Activated effector memory CD4-positive, alpha-beta T cell treated with Interleukin-2 at 50 U/mL for 16 hours (primary cell): ENCODE measurements at places on chromosomes 12 and 14.
A peak's percentile ranks its signal among the peaks of the same experiment; 100 is the strongest.

DNA sequence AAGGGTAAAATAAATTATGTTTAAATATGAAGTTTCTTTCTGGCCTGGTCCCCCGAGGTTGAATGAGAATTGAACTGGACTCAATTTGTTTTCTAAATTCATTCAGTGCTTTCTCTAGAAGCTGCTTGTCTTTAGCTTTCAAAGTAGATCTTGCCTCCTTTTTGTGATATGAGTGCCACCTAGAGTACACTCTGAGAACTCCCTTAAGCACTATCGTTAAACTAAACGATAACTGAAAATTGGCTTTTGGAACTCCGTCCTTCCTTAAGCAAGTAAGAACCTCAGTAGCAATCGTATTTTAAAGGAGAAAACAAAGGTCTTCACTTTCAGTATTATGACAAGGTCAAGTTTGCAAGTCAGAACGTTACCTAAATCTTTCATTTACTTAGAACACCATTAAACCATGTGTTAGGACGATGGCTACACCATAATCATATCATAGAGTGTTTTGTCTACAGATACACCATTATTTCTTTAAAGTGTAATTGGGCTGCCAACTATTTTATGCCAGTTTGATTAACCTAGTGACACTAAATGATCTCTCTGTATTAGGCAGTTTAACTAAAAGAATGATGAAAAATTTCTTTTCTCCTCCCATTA lies 364.8 kb downstream of the SNAPC1 start:
- no peak for DNase-seq

DNA sequence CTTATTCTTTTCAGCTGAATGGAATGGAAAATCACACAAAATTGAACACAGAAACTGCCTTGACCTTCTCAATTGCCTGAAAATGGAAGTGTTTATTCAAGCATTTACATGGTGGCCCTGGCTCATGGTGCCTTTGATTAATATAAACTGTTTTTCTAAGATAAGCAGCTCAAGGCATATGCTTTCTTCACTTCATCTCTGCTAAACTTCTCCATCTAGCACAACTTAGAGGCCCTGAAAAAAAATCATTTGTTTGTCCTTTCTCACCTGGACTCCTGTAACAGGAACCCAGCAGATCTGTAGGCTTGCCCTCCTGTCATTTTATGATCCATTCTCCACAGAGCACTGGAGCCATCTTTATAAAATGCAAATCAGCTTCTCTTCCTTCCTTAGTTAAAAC lies 117.5 kb upstream of the KRR1 start:
- DNase-seq = no peak

- DNase-seq = no peak
Observed at GRCh38 chr12:15778126-15778525, 11.1 kb downstream of the EPS8 start.

DNA sequence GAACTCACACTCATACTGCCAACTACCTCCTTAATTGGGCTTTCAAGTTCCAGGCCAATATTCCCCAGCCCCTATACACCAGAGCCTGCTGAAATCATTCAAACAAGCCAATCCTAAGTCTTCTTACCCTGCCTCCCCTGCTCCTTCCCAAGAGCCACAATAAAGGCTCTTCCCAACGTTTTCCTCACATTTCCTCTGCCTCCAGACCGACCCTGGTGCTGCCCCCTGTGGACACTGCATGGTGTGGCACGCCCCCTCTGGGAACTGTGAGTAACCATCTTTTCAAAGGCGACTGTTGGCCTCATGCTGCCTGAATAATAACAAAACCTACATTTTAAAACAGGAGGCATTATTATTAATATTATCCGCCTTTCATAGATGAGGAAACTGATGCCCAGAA lies 111.6 kb upstream of the NOS1 start:
- no peak for DNase-seq

DNA sequence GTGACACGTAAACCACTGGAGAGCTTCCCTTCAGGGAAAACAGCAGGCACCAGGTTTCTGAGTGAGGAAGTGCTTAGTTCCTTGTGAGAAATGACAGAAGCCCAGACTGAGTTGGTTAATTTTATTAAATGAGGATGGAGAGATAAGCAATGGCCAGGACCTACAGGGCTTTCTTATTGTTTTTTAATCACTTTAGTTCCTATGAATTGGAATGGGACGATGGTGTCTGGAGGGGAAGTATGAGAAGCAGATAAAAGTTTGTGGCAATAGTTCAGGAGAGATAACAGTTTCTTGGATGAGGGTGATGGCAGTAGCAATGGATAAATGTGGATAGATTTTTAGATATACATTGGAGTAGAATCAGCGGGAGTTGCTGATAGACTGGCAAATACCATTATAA lies 86.5 kb upstream of the PTPRR start:
- no peak for DNase-seq

- DNase-seq = no peak
Observed at GRCh38 chr14:83461521-83461920, 1927.9 kb upstream of the SEL1L start.

DNA sequence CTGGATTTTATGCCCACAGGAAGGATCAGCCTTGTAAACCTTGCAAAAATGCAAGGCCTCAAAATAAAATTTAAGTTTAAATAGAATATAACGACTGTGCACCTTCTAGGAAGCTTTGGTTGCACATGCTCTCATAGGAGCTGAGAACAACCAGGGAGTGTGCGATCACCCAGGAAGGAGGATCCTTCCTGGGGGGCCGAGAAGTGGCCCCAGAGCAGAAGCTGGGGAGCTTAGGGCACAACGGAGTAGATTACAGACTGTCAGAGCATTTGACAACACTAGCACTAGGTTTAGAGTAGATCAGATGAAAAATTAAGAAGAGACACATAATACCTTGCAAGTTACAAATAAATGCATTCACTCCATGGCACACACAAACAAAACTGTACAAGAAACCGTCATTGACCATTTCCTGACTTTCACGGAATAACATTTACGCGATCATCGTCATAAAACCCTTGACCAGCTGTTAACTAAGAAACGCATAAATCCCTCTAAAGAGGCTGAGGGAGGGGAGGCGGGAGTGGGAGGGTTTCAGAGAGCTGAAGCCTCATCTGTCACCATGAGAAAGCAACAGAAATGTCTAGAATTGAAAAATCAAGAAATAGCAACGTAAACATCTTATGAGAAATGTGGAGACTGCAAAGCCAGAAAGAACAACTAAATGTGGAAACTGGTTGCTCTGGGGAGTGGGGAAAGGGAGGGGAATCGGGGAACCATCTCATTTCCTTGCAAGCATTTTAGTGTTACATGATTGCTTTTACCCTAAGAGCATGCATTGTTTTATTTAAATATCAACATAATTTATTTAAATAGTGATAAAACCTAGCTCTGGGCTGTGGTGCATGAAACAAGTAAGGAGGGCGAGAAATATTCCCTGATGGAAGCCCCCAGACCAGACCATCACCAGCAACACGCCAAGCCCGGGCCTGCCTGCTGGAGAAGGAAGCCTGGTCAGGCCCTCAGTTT lies 13.1 kb upstream of the CCDC85C start:
- DNase-seq = no peak

GRCh38 chr12:94183708-94184379 lies 35.5 kb downstream of the PLXNC1 start:
- DNase-seq = no peak

GRCh38 chr12:49476091-49476490 lies 62.7 kb upstream of the KCNH3 start:
- DNase-seq = no peak

DNA sequence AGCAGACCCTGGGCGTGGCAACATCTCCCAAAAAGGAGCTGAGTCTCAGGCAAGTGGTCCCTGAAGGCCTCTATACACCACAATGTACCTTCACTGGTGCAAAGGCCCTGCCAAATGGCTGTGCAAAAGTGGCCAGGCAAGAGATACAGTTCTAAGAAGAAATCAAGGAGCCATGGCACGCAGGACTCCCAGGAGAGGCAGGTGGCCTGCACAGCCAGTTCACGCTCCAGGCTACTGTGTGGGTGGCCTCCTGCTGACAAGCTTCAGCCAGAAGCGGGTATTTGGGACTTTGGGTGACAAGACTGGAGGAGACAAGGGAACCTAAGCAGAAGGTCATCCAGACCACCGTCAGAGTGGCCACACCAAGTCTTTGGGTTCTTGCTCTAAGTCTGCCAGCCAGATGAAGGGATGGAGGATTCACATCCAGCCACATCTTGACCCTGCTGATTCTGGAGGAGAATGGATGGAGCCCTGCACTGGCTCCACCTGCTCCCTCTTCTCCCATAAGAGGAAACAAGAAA lies 20.5 kb upstream of the ZFP36L1 start:
- DNase-seq = no peak

- DNase-seq = no peak
Observed at GRCh38 chr12:55847033-55847432, 4.3 kb upstream of the MMP19 start.

GRCh38 chr12:32501835-32502333 lies 102.5 kb downstream of the FGD4 start:
- no peak for DNase-seq

GRCh38 chr14:21197418-21198205 lies 41.7 kb upstream of the OR5AU1 start:
- DNase-seq = no peak

- DNase-seq = no peak
Observed at GRCh38 chr12:103745962-103746361, 95.1 kb downstream of the NT5DC3 start.

DNA sequence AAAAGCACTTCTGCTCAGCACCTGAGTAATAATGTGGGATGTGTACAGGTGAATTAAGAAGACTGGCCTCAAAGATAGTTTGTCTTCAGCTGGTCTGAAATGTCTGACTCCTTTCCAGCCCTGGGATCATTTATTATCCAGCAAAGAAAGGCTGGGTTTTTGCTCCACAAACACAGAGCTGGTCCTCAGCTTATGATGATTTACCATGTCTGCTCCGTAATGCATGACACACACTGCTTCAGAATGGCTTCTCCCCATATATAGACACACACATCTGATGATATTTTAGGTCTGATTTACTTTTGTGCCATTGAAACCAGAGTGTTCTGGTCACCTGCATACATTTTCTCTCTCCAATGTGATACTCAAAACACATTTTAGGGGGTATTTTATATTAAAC lies 225.0 kb downstream of the SLC25A21 start:
- no peak for DNase-seq

- no peak for DNase-seq
Observed at GRCh38 chr12:25830456-25830855, 128.0 kb upstream of the RASSF8 start.

DNA sequence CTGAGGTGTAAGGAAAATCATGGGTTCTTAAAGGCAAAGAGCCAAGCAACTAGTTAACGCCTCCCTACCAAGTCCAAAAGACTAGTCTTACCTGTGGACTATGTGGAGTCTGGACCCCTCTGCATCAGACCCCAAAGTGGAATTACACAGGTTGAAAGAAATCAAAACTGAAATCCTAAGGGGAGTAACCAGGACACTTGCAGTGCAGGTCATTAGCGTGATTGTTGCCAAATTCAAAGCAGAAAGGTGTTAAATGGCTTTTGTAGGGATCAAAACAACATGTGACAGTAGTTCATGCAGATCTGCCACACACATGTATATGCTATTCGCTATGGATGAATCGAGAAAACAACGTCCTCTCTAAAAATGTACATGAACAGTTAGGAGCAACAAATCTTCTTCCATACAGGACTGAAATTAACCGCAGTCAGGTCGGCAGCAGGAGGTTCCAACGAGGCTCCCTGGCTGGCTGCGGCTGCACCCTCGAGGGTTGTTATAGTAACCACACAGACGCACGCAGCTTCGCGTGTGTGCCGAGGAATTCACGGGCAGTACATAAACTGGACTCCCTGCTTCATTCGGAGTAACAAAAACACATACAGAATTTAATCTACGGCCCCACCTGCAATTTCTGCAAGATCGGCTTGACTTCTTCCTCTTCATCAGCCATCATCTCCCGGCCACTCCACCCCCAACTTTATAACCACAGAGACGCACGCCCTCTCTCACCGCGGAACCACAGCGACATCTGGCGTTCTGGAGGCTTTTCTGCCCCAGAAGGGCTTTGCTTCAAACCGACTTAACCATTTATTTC lies at the start of gene TTC5:
TTC5 (minus strand) TSS at position 687 of the 814 bp plus-strand sequence; CDS start at position 673, 14 bp downstream.
- DNase-seq = peak; percentile 86

GRCh38 chr12:54932038-54932437 lies 52.5 kb downstream of the TESPA1 start:
- no peak for DNase-seq

DNA sequence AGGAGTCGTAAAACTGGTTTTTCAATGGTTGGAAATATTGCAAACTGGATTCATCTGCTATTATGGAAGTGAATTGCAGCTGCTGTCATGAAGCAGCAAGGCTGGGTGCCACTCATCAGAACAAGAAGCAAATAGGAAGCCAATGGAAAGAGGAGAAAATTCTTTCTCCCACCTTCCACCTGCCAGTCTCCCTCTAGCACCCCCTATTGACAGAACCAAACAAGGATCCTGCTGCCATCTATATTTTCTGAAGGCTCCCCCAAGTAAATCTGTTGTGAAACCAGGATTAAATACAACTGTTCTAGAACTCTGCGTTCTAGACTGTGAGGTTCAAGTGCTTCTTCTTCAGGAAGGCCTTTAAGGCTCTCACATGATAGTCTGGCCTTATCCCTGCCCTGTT lies 286.6 kb downstream of the AACS start:
- DNase-seq = no peak

GRCh38 chr12:7872566-7873319 lies at the start of gene SLC2A14:
Gene SLC2A14 (minus strand): TSS chr12:7872915. CDS start chr12:7869880, 3,035 bp downstream.
- no peak for DNase-seq

DNA sequence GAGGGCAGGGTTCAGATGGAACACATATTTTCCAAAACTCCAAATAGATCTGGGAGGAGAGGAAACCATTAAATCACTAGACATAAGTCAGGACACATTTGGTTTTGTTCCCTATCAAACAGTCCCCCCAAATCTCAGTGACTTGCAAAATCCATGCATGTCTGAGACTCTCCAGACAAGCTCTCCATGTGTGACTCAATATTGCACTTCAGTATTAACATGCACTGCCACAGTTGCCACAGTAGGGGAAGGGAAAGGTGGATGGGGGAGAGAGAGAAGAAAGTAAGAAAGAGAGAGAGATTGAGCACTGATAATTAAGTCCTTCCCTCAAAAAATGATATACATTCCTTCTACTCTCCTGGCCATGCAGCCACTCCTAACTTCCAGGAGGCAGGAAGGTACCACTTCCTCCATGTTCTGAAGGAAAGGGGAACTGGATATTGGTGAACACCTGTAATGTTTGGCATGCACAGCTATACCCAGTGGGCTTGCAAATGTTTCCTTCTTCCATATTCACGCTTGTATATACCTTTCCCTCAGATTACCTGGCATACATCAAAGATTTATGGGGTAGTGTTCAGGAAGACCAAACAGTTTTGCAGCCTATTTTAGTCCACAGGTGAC lies 310.0 kb downstream of the ZFP36L1 start:
- no peak for DNase-seq

GRCh38 chr12:114628199-114628598 lies 55.8 kb downstream of the TBX3 start:
- DNase-seq = no peak

DNA sequence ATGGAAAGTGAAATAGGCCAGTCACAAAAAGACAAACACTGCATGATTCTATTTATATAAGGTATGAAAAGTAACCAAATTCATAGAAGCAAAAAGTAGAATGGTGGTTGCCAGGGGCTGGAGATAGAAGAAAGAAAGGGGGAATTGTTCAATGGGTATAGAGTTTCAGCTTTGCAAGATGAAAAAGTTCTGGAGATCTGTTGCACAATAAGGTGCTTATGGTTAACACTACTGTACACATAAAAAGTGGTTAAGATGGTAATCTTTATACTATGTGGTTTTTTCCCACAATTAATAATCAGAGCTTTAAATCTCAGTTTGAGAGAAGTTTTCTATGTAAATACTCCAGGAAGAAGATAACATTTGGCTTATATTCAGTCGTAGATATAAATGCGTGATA lies 73.4 kb downstream of the SLC38A4 start:
- DNase-seq = no peak
